Tibial nerve (tissue), 4 donors: ENCODE measurements at places on chromosomes 7 and 10. TPM values are rescaled to one million over a fixed set of nuclear protein-coding genes. Genes with fewer than 3 reads are reported as not detected.

SSC4D gene
- not detected for total RNA-seq

GHRHR gene
- total RNA-seq = not detected

HTR5A gene
- not detected for total RNA-seq

LBX1 gene
- total RNA-seq = not detected

MYL7 gene
- not detected for total RNA-seq

DGKI gene
- 1.5 TPM for total RNA-seq

SPACDR gene
- 1.8 TPM for total RNA-seq

DNA sequence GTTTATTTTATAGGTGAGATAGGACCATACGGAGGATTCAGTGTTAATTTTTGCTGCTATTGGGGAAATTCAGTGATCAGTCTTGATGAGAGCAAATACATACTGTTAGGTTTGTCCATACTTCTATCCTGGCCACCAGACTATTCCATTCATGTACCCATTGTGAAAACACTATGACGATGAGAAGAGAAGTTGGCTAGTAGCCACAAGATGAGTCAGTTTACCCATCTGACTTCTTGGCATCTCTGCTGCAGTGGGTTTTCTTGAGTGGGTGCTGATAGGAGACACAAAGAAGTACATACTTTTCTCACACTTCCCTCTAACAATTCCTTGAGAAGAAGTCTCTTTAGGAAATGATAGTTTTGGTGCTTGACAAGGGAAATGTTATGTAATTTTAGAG, 133.1 kb downstream of the TFPI2 start:
- no peak for DNase-seq

DNA sequence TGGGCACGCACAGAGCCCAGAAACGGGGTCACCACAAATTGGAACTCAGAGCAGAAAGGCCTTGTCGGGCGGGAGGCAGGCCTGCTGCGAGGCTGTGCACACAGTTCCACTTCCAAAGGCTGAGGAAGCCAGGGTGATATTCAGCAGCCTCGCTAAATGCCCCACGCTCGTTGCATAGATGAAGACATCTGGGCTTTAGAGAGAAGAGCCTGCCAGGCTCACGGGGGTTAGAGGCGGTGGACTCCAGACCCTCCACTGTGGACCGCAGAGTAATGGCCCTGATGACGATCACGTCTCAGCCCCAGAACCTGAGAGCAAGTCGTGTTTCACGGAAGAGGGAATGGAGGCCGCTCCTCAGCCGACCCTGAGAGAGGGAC, 104.2 kb downstream of the DNAJB6 start:
- no peak for DNase-seq

DNA sequence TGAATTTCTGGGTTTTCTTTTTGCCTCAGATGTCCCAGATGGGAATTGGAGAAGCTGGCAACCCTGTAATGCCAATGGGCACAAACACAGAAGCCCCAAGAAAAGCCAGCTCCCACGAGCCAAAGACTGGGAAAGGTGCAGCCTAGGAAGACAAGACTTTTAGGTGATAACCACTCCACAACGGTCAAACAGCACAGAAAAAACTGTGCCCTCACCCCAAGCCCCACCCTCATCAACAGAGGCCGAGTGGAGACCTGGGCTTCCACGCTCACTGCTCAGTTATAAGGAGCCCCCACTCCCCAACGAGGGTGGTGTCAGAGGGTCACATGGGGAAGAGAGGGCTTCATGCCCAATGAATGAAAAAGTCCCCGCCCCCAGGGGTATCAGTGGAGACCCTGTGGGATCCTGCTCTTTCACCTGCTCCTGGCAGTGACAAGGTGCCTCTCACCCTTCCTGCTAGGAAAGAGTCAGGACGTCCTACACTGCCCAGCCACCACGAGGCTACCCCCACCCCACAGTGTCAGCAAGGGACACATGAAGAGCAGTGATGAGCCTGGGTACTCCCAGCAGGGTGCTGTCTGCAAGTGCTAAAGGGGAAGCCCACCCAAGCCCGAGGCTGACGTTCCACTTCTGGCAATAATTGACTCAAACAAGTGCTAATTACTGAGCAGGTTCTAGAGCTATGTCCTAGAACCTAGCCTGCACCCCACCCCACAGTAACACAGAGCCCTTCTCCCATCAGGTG, 8.3 kb downstream of the TMEM273 start:
- no peak for DNase-seq

GRCh38 chr7:137741443-137741842, 105.3 kb downstream of the DGKI start:
- DNase-seq = no peak

- peak; percentile 72 for DNase-seq
Measured at GRCh38 chr10:48289501-48290238, 15.2 kb upstream of the FRMPD2 start.

DNA sequence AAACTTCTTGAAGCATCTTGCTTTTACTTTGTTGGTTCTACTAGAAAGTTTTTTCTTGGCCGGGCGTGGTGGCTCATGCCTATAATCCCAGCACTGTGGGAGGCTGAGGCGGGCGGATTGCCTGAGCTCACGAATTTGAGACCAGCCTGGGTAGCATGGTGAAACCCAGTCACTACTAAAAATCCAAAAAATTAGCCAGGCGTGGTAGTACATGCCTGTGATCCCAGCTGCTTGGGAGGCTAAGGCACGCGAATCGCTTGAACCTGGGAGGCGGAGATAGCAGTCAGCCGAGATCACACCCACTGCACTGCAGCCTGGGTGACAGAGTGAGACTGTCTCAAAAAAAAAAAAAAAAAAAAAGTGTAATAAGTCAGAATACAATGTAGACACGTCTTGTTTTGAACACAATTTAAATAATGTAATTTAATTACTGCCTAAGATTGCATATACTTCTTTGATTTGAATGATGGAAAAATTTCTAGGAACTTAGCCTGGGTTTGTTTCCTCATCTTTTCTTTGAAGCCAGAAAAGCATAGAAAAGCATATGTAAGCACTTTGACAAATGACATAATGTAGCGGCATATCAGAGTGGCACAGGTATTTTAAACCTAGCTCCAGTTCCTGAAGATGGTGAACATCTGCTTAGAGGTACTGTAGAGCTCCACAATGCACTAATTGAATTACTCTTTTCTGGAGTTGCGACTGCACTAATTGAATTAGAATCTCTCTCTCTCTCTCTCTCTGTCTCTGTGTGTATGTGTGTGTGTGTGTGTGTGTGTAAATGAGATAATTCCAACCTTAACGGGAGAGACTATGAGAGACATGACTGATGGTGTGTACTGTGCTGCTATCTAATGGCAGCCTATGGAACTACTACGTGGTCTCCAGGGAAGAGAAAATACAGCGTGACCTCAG, 87.8 kb downstream of the BTRC start:
- DNase-seq = no peak

GRCh38 chr7:90613088-90613498, 17.0 kb downstream of the CDK14 start:
- DNase-seq = no peak

- no peak for DNase-seq
Measured at GRCh38 chr7:77971726-77972125, 173.2 kb downstream of the PHTF2 start.

DNA sequence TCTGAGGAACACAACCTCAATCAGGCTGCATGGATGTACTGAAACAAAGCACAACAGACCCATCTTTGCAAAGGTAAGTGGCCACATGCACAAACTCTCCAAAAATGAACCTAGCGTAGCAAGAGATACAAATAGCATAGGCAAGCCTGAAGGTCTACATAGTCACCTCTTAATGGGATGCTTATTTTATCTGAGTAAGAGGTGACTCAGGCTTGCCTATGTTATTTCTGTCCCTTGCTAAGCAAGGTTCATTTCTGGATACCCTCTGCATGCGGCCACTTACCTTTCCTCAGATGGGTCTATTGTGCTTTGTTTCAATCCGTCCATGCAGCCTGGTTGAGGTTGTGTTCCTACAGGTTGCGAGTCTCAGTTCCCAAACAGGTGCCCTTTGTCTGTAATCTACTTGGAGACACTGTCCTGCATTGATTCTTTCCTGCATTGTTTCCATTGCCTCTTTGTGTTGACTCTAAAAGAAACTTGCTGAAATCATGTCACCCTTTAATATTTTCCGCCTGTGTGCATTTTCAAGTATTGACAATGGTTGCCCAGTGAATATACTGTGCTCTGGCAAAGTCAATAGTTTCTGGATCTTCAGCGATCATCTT, 291.8 kb upstream of the LYZL1 start:
- no peak for DNase-seq

DNA sequence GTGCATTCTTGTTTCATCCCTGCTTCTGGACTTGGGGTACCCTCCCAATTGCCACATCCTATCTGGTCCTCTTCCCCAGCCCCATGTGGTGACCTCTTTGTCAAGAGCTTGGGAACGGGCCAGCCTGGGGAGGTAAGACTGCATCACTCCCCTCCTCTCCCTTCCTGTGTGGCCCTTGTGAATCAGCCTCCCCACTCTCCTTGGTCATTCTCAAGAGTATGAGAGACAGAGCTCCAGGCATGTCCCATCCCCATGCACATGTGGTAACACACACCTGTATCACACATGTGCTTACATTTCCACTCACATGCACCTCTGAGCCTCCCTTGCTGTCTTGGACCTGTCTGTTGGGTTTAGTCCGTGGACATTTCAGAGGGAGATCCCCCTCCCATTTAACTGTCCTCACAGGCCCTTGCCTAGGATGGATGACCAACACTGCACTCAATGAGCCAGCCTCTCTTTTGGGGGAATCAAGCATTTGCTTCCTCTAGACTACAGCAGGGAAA, 2.6 kb downstream of the MRPL43 start:
- DNase-seq = no peak

GRCh38 chr10:28959850-28960501, 282.7 kb downstream of the BAMBI start:
- no peak for DNase-seq

DNA sequence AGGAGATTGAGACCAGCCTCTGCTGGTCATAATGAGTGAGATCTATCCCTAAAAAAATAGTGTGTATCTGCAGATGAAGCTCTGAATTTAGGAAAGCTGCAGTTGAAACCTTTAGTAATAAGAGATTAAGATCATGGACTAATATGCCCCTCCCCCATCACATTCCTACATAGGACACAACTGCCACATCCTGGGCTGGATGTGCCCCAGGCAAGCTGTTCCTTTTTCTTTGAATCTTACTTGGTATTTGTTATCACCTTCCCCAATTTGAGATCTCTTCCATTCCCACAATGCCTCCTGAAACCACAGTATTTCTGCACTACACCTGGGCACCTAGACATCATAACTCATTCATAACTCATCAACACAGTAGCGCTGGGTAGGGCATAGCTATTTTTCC, 74.1 kb downstream of the DOCK1 start:
- DNase-seq = no peak

DNA sequence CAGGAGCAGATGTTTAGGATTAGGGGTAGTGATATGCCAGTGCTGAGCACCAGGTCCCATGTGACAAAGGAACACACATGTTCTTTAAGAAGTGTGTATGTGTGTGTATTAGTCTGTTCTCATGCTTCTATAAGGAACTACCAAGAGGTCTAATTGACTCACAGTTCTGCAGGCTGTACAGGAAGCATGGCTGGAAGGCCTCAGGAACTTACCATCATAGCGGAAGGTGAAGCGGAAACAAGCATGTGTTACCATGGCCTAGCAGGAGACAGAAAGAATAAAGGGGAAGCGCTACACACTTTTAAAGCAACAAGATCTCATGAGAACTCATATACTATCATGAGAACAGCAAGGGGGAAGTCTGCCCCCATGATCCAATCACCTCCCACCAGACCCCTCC, 22.8 kb upstream of the PDZD8 start:
- no peak for DNase-seq

GRCh38 chr7:151306374-151306773, 35.2 kb upstream of the NUB1 start:
- no peak for DNase-seq

- DNase-seq = no peak
Measured at GRCh38 chr10:67261300-67261797, 335.5 kb downstream of the LRRTM3 start.

GRCh38 chr10:126204320-126204719, 184.0 kb downstream of the ADAM12 start:
- DNase-seq = no peak

DNA sequence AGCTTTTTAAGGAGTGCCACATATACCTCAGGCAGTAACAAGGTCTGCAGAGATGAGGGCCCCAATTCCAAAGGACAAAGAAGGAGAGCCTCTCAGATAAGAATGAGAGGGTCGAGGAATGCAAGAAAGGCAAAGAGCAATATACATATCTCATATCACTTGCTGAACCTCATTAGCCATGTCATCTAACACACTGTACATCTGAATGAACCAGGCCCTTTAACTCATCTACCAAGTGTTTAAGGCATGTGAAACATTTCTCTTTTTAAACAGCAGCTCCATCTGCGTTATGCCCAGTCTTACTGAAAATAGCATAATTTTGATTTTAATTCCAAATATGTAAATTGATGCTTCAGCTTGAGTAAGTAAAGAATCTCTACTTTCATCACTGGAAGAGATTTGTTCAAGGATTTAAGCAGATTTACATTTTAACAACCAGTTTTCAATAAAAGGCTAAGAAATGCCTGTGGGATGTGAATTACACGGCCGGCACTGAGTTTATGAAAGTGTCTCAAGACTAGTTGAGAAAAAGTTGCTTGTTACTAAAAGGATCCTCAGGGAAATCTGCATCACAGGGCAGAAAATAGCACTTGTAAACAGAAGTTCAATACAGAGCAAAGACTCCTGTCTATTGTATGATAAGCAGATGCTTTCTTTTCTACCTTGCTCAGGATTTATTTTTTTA, 123.8 kb upstream of the SLC26A5 start:
- no peak for DNase-seq

GRCh38 chr10:50600831-50601477, 22.8 kb downstream of the SGMS1 start:
- DNase-seq = no peak

GRCh38 chr10:74394416-74394969, 243.5 kb downstream of the ADK start:
- DNase-seq = no peak

DNA sequence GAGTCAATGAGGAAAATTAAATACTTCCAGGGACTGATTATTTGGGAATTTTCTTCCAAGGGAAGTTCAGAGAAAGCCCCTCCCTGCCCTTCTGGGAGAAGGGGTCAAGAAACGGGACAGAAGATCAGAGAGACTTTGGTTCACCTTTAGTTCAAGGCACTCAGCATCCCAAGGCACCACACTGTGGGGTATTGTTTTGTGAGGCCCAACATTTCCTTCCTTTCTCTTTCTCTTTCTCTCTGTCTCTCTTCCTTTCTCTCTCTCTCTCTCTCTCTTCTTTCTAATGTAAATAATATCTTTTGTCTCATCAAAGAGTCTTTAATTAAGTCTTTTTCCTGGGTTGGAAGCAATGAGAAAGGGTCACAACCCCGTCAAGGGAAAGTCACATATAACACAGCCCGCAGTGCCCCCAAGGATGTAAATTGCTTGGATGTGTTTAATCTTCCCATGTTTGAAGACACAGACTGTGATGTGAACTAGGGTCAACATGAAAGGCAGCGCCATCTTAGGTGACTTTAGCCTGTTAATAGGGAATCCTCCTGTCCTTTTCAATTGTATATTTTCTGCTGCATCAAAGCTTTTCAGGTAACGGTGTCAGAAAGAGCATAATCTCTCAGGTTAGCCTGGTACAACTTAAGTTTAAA, 983.3 kb upstream of the C7orf33 start:
- no peak for DNase-seq
